ENCODE measurements at places on chromosomes 4 and X.

GRCh38 chr4:158484173-158484885, 37.4 kb upstream of the RXFP1 start:
- no peak for DNase-seq

DNA sequence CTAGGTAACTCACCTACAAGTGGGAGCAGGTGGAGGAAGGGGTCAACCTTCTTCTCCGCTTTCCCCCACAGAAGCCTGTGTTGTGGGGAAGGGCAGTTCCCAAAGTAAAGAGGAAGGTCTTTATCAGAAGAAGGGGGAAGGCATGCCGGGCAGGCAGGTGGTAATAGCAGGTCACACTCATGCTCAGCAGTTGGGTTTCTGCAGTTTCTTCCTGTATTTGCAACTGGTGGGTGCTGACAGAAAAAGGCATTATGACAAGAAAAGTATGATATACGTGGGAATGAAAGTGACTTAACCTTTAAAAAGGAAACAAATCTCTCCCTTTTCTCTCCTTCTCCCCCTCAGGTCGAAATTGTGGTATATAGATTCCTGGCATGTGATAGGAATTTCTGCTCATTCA, 3.7 kb downstream of the MTMR1 start:
- no peak for DNase-seq

- DNase-seq, result no peak
These were observed 68.6 kb upstream of the QRFPR start for GRCh38 chr4:121449416-121449815.

GRCh38 chr4:33649015-33649414, 2595.3 kb downstream of the ARAP2 start:
- DNase-seq, result no peak

DNA sequence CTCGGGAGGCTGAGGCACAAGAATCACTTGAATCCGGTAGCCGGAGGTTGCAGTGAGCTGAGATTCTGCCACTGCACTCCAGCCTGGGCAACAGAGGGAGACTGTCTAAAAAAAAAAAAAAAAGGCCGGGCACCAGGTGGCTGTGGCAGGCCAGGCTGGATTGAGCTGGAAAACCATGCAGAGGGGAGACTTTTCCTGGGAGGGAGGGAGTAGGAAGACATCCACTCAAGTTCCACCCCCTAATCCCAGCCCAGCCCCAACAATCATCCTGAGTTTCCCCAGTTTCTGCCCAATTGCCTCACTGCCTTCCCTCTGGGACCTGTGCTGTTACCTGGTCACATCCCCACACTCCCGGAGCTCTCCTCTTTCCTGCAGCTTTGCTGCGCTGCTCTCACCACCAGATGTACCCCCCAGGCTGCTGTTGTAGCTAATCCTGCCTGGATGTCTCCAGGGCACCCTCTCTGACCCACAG, 9.0 kb upstream of the TSPYL2 start:
- no peak for DNase-seq

GRCh38 chrX:137566746-137567679, 1.1 kb downstream of the ZIC3 start:
- no peak for DNase-seq

GRCh38 chrX:152925835-152926234, 28.0 kb downstream of the ZNF185 start:
- no peak for DNase-seq

DNA sequence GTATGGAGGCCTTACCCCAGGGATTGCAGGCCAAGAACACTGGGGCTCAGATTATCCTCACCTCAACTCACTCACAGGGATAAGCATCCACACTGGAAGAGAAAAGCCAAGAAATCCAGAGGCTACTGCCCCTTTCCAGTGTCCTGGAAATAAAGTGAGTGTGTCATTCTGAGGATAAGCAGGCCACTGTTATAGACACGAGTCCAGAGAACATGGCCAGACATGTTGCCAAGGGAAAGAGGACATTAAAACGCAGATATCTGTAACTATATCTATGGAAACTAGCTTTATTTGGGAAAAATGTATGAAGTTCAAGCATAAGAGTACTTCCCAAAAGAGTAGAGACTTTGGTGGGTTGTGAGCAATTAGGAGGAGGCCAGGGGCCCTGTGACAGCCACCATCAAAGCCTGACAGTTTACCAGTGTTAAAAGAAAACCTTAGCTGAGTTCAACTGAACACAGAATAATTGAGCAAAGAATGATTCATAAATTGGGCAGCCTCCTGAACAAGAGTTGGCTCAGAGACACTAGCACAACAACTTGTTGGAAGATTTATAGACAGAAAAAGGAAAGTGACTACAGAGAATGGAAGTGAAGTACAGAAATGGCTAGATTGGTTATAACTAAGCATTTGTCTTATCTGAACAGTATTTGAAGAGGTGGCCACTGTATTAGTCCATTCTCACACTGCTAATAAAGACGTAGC, 1222.2 kb downstream of the STIM2 start:
- no peak for DNase-seq

GRCh38 chr4:101020956-101021355, 326.4 kb downstream of the PPP3CA start:
- DNase-seq, result peak; percentile 16

DNA sequence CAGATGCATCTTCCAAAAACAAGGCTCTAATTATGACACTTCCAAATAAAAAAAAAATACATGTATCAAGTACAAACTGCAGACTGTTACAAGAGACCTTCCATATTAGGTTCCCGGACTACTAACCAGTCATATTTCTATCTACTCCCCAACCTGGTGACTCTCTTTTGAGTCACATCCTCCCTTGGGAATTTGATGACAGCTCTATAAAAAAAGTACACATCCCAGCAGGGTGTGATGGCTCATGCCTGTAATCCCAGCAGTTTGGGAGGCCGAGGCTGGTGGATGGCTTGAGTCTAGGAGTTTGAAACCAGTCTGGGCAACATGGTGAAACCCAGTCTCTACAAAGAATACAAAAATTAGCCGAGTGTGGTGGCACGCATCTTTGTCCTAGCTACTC, 14.9 kb downstream of the RPGR start:
- no peak for DNase-seq

- DNase-seq, result no peak
These were observed 10.7 kb upstream of the PDHA1 start for GRCh38 chrX:19332983-19333382.

GRCh38 chr4:10608501-10609219, 75.9 kb downstream of the CLNK start:
- DNase-seq, result no peak

GRCh38 chrX:53950130-53950733, 94.0 kb downstream of the PHF8 start:
- no peak for DNase-seq

GRCh38 chr4:87031920-87032319, 97.1 kb downstream of the AFF1 start:
- no peak for DNase-seq

DNA sequence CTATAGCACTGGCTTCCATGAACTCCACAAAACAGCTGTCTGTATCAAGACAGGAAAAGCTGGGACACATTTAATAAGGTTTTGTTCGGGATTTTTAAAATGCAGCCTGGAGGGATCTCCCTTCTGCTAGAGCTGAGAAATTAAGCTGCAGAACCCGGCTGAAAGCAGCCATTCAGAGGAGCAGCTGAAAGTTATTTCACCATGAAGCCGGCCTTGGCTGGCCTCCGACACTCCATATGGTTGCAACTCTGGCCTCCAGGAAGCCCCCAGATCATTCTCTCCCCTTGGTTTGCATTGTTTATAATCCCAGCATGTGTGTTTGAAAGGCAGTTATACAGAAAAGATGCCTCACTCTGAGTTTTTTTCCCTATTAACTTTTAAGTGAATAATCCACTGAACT, 239.4 kb downstream of the SPATA18 start:
- no peak for DNase-seq

GRCh38 chrX:49054073-49054762, 4.6 kb upstream of the CCDC120 start:
- no peak for DNase-seq

GRCh38 chrX:40007756-40008705, 89.7 kb downstream of the BCOR start:
- DNase-seq, result no peak

GRCh38 chrX:874061-874460, 243.5 kb downstream of the SHOX start:
- DNase-seq, result no peak

DNA sequence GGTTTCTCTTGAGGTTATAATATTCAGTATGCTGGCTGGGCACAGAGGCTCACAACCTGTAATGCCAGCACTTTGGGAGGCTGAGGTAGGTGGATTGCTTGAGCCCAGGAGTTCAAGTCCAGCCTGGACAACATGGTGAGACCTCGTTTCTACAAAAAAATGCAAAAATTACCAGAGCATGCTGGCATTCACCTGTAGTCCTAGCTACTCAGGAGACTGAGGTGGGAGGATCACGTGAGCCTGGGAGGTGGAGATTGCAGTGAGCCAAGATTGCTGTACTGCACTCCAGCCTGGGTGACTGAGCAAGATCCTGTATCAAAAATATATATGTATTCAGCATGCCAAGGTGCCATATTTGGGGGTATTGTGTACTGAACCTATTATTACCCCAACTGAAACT, 552.5 kb downstream of the ADGRL3 start:
- DNase-seq, result no peak

- DNase-seq, result no peak
These were observed 385.3 kb downstream of the ARHGAP24 start for GRCh38 chr4:85860066-85860740.

- no peak for DNase-seq
These were observed 572.5 kb upstream of the AADAT start for GRCh38 chr4:170662250-170662649.

DNA sequence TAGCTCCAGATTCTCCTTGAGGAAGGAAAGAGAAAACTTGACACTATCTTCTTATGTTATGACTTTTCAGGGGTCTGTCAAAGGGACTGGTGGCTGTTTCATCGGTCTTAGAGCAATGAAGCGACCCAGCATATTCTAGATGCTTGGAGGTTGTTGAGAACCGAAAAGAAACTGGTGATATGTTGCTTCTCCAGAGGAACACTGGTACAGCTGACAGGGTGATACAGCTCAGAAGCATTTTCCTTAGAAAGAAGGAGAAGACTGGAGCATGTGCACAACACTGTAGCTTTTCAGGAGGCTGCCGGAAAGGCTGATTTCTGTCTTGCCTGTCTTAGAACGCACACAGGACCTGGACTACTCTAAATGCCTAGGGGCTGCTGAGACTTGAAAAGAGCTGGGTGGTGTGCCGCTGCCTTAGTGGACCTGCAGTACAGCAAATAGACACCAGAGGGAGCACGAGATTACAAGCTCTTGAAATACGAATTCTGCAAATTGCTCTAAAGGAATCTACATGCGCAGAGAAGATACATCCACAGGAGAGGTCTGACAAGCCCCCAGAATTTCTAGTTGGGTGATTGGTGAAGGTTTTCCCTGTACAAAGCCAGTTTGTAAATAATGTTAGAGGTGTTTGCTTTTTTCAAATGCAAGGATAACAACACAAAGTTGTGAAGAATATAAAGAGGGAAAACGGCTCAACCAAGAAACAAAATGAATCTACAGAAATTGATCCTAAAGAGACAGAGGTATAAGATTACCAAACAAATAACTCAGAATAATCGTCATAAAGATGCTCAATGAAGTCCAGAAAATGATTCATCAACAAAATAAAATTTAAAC, 223.1 kb upstream of the DMD start:
- peak; percentile 25 for DNase-seq

DNA sequence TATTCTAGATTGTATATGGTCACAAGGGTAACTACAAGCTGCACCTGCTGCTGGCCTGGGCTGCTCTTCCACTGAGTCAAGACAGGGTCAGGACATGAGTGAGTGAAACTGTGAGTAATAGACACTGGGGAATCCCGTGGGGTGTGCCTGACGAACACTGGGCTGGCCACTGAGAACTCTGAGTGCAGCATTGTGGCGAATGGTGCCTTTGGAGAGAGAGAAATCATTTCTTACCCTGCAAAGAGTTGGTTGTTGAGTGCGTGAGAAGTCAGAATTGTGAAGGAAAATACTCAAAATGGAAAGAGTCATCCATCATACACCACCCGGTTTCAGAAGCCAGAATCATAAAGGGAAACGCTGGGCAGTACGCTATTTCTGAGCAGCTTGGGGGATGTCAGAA, 43.1 kb upstream of the LSM6 start:
- DNase-seq, result peak; percentile 67

DNA sequence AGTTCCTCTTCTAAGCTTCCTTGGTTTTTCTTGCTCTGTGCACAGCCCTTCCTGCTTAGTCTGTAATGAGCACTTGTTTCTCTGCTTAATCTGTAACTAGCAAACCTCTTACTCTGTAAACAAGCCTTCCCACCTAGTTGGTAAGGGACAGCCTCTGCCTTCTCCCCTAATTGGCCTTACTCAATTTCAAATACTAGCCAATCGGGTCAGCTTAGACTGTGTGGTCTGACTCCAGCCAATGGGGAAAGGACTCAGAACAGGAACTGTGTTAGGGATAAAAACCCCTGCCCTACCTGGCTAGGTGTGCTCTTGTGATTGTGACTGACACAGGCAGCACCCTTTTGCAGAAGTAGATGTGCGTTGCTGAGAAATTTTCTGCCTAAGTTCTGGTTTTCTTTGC, 136.5 kb upstream of the AADAT start:
- no peak for DNase-seq

GRCh38 chr4:166414431-166414830, 541.4 kb downstream of the TLL1 start:
- DNase-seq, result no peak

GRCh38 chrX:11941571-11941970, 183.5 kb downstream of the MSL3 start:
- DNase-seq, result no peak

Data from GM13977 (cell line).